ENCODE measurements at places on chromosomes 5 and 9. TPM values are rescaled to one million over a fixed set of nuclear protein-coding genes. Genes with fewer than 3 reads are reported as not detected.

The SARDH gene
- 15.2 TPM for total RNA-seq

DNA sequence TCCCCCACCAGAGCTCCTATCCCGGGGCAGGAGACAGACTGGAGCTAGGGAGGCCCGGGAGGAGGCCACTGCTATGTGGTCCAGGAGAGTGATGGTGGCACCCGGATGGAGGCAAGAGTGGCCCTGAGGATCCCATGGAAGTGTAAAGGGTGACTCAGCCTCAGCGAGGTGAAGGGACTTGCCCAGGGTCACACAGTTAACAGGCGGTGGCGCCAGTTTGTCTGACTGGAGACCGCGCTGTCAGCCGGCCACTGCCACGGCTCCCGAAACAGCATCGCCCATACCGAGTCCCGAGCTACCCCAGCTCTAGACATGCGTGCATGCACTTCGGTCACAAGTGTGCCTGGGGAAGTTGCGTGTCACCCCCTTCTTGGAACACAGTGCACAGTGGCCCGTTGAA lies 165.9 kb downstream of the GAPVD1 start:
- H3K4me1 ChIP-seq: peaks cover 5% of the 10 kb centered on the region
- DNase-seq: no peak
- no peak overlapping the region for H3K4me3 ChIP-seq
- no peak overlapping the region for H3K27ac ChIP-seq
- no peaks in the 10 kb centered on the region for H3K27me3 ChIP-seq
- H3K36me3 ChIP-seq: no peaks in the 10 kb centered on the region

The ANXA2R gene
- 0.96 TPM for total RNA-seq

DNA sequence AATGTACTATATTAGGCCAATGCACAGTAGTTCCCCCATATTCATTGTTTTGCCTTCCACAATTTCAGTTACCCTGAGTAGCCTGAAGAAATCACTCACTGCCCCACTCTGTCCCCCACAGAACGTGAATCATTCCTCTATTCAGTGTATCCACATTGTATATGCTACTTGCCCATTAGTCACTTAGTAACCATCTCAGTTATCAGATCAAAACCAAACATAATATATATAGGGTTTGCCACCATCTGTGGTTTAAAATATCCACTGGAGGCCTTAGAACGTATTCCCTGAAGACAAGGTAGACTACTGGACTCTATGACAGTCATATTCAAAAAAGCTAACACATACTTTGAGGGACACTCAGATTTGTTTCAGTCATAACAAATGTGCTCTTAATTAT lies 465.7 kb upstream of the RGMB start:
- H3K27me3 ChIP-seq: no peaks in the 10 kb centered on the region
- no peak for DNase-seq
- H3K4me3 ChIP-seq: no peak overlapping the region

The HACD4 gene
- 1.2 TPM for total RNA-seq

GRCh38 chr9:133759946-133760345 lies 21.8 kb upstream of the SARDH start:
- no peaks in the 10 kb centered on the region for H3K27me3 ChIP-seq
- peaks cover 13% of the 10 kb centered on the region for H3K36me3 ChIP-seq
- H3K4me3 ChIP-seq: no peak overlapping the region
- peaks cover 3% of the 10 kb centered on the region for H3K4me1 ChIP-seq
- H3K27ac ChIP-seq: no peak overlapping the region

DNA sequence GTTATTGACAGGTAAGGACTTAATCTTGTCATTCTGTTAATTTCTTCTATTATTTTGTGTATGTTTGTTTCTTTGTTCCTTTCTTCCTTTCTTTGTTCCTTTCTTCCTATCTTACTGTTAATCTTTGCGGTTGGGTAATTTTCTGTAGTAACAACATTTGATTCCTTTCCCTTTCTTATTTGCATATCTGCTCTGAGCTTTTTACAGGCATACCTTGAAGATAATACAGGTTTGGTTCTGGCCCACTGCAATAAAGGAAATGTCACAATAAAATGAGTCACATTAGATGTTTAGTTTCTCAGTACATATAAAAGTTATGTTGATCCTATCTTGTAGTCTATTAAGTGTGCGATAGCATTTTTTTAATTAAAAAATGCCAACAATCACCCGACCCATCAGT lies 440.7 kb downstream of the NFIB start:
- no peaks in the 10 kb centered on the region for H3K36me3 ChIP-seq
- H3K4me3 ChIP-seq: no peak overlapping the region
- no peak overlapping the region for H3K27ac ChIP-seq
- no peaks in the 10 kb centered on the region for H3K27me3 ChIP-seq
- DNase-seq: no peak

The FOXD4L6 gene
- not detected for total RNA-seq

GRCh38 chr9:92349771-92350739 lies 24.3 kb downstream of the CENPP start:
- peaks cover 37% of the 10 kb centered on the region for H3K36me3 ChIP-seq
- no peak for DNase-seq
- no peaks in the 10 kb centered on the region for H3K4me1 ChIP-seq
- H3K27me3 ChIP-seq: no peaks in the 10 kb centered on the region
- no peak overlapping the region for H3K4me3 ChIP-seq

The LOX gene
- total RNA-seq: 2.8 TPM

- peak overlapping the region; percentile 88 for H3K27ac ChIP-seq
- no peaks in the 10 kb centered on the region for H3K36me3 ChIP-seq
- H3K27me3 ChIP-seq: no peaks in the 10 kb centered on the region
These were observed 27.8 kb downstream of the MAT2B start for GRCh38 chr5:163533223-163533622.

DNA sequence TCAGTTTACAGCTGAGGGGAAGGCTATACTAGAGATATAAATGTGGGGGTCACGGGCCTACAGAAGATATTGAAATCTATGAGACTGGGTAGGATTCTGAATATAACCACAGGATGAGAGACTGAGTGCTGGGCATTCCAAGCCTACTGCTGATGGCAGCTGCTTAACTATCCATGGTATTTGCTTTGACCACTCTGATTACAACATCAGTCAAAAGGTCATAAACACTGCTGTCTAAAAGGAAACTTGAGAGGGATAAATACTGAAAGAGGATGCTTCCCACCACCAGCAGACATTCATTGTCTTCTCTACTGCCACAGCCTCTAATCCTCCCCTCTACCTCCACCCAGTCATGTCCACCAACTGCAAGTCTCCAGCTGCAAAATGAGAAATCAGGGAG lies 3.8 kb downstream of the ZNF622 start:
- no peak for DNase-seq
- H3K4me1 ChIP-seq: peaks cover 20% of the 10 kb centered on the region
- H3K27me3 ChIP-seq: no peaks in the 10 kb centered on the region
- no peak overlapping the region for H3K4me3 ChIP-seq
- no peak overlapping the region for H3K27ac ChIP-seq
- H3K36me3 ChIP-seq: peaks cover 48% of the 10 kb centered on the region

The SOWAHA gene
- total RNA-seq: 0.11 TPM

GRCh38 chr9:129368444-129368978 lies 190.4 kb upstream of the IER5L start:
- H3K4me1 ChIP-seq: no peaks in the 10 kb centered on the region
- H3K36me3 ChIP-seq: peaks cover 13% of the 10 kb centered on the region
- no peak for DNase-seq
- peaks cover 5% of the 10 kb centered on the region for H3K27me3 ChIP-seq

The MAST4 gene
- total RNA-seq: 8.0 TPM

DNA sequence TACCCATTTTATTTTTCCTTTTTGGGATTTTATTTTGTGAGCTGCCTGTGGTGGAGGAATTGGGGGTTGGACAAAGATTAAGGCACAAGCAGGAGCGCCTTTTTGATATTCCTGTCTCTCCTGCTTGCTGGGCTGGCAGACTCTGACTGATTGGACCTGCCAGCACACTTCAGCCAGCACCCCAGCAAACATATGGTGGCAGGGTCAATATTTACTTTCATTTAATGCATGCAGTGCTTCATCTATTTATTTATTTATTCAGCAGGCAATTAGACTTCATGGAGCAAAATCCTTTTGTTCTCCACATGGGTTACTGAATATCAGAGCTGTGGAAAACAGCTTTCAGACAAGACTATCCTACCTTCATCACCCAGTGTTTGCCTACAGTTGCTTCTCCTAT lies 48.4 kb upstream of the EPB41L4A start:
- DNase-seq: no peak
- H3K27me3 ChIP-seq: no peaks in the 10 kb centered on the region
- no peak overlapping the region for H3K4me3 ChIP-seq
- H3K4me1 ChIP-seq: no peaks in the 10 kb centered on the region
- H3K36me3 ChIP-seq: peaks cover 8% of the 10 kb centered on the region
- no peak overlapping the region for H3K27ac ChIP-seq

- H3K27ac ChIP-seq: no peak overlapping the region
- DNase-seq: no peak
- H3K27me3 ChIP-seq: no peaks in the 10 kb centered on the region
- H3K4me3 ChIP-seq: no peak overlapping the region
- no peaks in the 10 kb centered on the region for H3K36me3 ChIP-seq
These were observed 17.8 kb upstream of the CCNJL start for GRCh38 chr5:160330212-160330611.

GRCh38 chr9:27433631-27434325 lies 90.3 kb upstream of the IFNK start:
- DNase-seq: no peak
- no peak overlapping the region for H3K4me3 ChIP-seq
- H3K27me3 ChIP-seq: no peaks in the 10 kb centered on the region
- no peaks in the 10 kb centered on the region for H3K36me3 ChIP-seq
- H3K4me1 ChIP-seq: peaks cover 69% of the 10 kb centered on the region

DNA sequence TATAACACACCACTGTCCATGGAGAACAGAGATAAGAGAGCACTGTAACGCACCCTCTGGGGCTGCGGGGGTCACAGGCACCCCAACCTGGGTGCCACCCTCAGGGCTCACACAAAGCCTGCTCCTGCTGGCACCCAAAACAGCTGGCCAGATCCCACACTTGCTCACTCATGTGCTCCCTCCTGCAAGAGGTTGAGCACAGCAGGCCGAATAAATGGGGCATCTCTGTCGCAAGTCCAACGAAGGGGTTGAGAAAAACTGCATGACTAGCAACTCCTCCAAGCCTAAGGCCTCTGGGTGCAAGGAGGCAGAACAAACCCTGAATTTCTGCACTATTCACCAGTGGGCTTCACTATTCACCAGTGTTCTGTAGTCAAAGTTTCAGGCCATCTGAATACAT lies 80.3 kb downstream of the SECISBP2 start:
- no peaks in the 10 kb centered on the region for H3K4me1 ChIP-seq
- H3K4me3 ChIP-seq: no peak overlapping the region
- no peak for DNase-seq
- H3K27ac ChIP-seq: no peak overlapping the region

- no peak for DNase-seq
- H3K36me3 ChIP-seq: no peaks in the 10 kb centered on the region
- H3K4me3 ChIP-seq: no peak overlapping the region
- H3K27me3 ChIP-seq: no peaks in the 10 kb centered on the region
These were observed 186.9 kb downstream of the SEMA6A start for GRCh38 chr5:116387738-116388137.

- H3K27ac ChIP-seq: no peak overlapping the region
- peaks cover 76% of the 10 kb centered on the region for H3K27me3 ChIP-seq
- H3K4me1 ChIP-seq: peaks cover 14% of the 10 kb centered on the region
- H3K36me3 ChIP-seq: peaks cover 7% of the 10 kb centered on the region
- peak; percentile 53 for DNase-seq
These were observed 1.5 kb downstream of the SMIM32 start for GRCh38 chr5:136191304-136192014.

The ZFP2 gene
- 2.0 TPM for total RNA-seq

The ANKDD1B gene
- total RNA-seq: 0.14 TPM

The SET gene
- 1,086 TPM for total RNA-seq

- peaks cover 17% of the 10 kb centered on the region for H3K4me1 ChIP-seq
- DNase-seq: no peak
- no peaks in the 10 kb centered on the region for H3K27me3 ChIP-seq
- H3K27ac ChIP-seq: no peak overlapping the region
- no peaks in the 10 kb centered on the region for H3K36me3 ChIP-seq
- H3K4me3 ChIP-seq: no peak overlapping the region
These were observed 307.6 kb downstream of the KIAA0825 start for GRCh38 chr5:94310833-94311232.

DNA sequence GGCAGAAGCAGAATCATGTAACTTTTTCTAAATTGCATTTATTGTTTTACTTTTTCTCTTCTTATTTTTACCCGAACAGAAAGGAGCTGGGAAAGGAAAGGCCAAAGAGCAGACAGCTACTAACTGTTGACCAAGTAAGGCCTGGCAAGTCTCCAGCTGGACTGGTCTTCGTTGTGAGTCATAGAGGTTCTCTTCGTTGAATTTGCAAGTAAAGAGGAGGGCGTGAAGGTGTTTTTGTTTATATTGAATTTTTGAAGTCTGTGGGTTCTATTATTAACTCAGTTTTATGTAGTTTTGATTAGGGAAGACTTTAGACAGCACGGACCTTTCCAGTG lies 416.5 kb upstream of the CCNH start:
- H3K4me1 ChIP-seq: 0 out of 2 replicates have a peak, but pooled peaks cover 3% of the 10 kb centered on the region
- no peak overlapping the region for H3K4me3 ChIP-seq
- DNase-seq: no peak
- no peaks in the 10 kb centered on the region for H3K27me3 ChIP-seq
- H3K27ac ChIP-seq: no peak overlapping the region
- peaks cover 32% of the 10 kb centered on the region for H3K36me3 ChIP-seq

GRCh38 chr9:26975728-26976707 lies 19.8 kb downstream of the IFT74 start:
- DNase-seq: peak; percentile 64
- H3K4me3 ChIP-seq: peak overlapping the region; percentile 71
- 0 out of 2 replicates have a peak, but pooled peaks cover 3% of the 10 kb centered on the region for H3K36me3 ChIP-seq
- H3K4me1 ChIP-seq: peaks cover 34% of the 10 kb centered on the region
- peak overlapping the region; percentile 99 for H3K27ac ChIP-seq

DNA sequence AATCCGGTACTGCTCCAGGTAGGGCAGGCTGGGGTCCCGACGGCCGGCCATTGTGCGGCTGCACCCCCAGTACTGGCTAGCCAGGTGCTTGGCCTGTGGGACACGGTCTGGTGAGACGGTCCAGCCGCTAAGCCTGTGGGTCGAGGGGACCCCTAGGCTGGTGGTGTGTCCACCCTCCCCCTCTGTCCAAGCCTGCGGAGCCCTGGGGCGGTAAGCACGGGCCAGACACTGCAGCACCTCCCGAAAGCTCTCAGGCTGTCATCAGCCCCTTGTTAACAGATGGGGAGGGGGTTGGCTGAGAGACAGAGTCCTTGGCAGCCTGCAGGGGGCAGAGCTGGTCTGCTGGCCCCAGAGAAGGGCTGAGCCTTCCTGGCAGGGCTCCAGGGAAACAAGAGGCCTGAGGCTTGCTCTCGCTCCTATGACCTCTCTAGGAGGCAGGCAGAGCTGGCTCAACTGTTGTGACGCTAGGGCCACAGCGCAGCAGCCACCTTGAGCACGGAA lies 11.8 kb upstream of the MRNIP start:
- no peak overlapping the region for H3K4me3 ChIP-seq
- peaks cover 2% of the 10 kb centered on the region for H3K4me1 ChIP-seq
- no peak for DNase-seq
- no peaks in the 10 kb centered on the region for H3K27me3 ChIP-seq
- H3K36me3 ChIP-seq: peaks cover 27% of the 10 kb centered on the region

DNA sequence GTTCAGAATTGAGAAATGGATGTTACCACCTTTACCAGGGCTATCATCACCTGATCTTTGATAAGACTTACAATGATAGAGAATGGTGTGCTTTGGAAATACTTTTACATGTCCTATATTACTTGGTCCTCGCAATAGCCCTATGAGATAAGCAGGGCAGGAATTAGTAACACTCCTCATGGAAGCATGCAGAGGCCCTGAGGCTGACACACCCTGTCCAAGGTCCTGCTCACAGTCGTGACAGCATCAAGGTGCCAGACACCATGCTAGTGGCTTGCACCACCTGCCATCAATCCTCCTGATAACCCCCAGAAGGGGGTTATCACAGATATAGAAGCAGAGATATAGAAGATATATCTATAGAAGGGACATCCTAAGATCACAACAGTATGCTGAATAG lies 216.8 kb upstream of the TBC1D2 start:
- H3K4me3 ChIP-seq: no peak overlapping the region
- no peak for DNase-seq
- H3K36me3 ChIP-seq: 0 out of 2 replicates have a peak, but pooled peaks cover 2% of the 10 kb centered on the region
- H3K4me1 ChIP-seq: no peaks in the 10 kb centered on the region

All from WTC11 (cell line).